C1 segment of cervical spinal cord (tissue), 14 donors: ENCODE measurements at places on chromosomes 12 and 14.

DNA sequence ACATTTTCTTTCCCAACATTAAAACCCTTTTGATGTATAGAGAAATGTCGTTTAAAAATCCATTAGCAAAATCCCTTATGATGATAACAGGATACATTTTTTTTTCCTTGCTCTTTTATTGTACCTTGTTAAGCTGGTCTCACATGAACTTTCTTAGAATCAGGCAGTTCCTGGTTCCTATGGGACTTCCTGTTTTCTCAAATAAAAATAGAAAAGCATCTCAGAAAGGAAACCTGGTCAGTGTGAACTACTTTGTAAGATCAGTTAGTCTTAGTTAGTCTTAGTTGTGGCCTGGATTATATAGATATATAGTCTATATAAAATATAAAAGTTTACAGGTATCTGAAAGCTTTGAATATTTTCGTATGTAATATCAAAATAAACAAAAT, 40.3 kb downstream of the LEMD3 start:
- DNase-seq = no peak

- DNase-seq = no peak
Measured at GRCh38 chr14:70952485-70952884, 45.2 kb downstream of the PCNX1 start.

GRCh38 chr14:68727315-68728047, 65.4 kb downstream of the ZFP36L1 start:
- DNase-seq = no peak

DNA sequence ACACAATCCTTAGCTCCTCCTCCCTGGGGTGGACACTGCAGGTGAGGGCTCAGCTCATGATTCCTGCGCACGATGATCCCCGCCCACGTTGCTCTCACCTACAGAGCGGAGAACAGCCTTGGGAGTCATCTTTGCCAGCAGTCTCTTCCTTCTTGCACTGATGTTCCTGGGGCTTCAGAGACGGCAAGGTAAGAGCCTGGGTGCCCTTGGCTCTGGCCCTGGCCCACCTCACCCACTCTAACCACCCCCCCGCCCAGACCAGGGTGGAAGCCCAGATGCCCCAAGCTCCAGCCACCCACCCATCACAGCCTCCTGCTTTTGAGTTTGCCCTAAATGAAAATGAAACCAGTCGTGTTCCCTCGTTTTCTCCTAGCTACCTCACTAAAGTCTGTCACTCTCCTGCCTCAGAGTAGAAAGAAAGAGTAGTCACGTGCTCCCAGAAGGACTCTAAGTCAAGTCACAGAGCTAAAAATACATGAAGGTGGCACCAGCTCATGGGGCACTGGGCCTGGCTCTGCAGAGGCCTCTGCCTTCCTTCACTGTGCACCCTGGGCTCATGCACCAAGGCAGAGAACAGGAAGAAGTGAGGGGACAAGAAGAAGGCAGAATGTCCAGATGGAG, 9.0 kb downstream of the TAPBPL start:
- no peak for DNase-seq

- no peak for DNase-seq
Measured at GRCh38 chr12:69688471-69689427, 10.4 kb downstream of the BEST3 start.

DNA sequence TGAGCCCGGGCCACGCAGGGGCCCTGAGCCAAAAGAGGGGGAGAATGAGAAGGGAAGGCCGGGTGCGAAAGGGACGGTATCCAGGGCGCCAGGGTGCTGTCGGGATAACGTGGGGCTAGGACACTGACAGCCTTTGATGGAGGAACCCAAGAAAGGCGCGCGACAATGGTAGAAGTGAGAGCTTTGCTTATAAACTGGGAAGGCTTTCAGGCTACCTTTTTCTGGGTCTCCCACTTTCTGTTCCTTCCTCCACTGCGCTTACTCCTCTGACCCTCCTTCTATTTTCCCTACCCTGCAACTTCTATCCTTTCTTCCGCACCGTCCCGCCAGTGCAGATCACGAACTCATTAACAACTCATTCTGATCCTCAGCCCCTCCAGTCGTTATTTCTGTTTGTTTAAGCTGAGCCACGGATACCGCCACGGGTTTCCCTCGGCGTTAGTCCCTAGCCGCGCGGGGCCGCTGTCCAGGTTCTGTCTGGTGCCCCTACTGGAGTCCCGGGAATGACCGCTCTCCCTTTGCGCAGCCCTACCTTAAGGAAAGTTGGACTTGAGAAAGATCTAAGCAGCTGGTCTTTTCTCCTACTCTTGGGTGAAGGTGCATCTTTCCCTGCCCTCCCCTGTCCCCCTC, 3.0 kb downstream of the SSTR1 start:
- DNase-seq = no peak

- DNase-seq = no peak
Measured at GRCh38 chr12:90015228-90015627, 306.6 kb upstream of the ATP2B1 start.

DNA sequence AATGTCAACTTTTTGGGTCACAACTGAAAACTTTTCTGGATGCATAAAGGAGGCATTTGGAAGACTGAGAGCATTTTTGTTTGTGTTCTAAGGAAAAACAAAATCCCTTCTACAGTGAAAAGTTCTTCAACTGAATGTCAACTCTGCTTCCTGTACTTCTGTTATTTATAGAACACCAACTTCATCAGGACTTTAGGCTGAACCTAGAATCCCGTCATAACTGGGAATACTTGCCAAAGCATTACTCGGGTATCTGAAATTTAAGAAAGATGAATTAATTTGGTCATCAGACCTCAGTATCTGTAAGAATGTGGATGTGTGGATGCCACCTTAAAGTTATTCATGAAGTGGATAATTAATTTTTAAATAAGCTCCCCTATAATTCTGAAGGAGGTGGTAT, 73.2 kb downstream of the FERMT2 start:
- DNase-seq = no peak

DNA sequence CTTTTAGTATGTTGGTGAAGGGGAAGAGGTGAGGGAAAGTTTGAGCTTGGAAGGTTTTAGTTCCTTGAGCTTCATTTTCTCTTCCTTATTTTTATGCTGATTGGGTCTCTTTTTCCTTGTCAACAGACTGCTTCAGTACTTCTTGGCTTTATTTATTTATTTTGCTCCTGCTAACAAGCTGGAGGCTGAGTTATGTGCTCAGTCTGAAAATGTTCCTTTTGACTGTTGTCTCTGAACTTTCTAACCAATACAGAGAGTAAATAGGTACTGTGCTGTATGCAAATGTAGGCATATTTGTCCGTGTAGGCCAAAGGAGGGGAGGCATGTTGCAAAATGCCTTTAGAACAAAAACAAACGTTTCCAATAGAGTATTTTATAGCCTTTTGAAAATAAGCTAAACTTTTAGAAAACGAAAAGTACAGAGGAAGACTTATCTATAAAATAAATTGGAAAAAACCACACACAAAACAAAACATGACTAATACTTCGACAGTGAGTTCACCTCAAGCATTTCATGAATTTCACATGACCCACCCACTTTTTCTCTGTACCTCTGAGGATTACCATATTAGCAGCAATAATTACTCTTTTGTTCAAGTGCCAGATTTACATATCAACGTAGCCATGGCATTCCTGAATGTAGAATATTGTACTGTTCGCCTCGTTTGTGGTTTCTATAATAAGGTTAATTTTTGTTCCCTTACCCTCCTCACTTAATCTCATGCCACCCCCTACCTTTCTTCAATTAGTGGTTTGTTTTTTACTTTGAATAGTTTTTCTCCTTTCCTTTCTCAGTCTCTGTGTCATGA, 4.7 kb upstream of the CREBL2 start:
- DNase-seq = no peak

GRCh38 chr14:54168489-54168888, 211.9 kb upstream of the BMP4 start:
- DNase-seq = no peak

DNA sequence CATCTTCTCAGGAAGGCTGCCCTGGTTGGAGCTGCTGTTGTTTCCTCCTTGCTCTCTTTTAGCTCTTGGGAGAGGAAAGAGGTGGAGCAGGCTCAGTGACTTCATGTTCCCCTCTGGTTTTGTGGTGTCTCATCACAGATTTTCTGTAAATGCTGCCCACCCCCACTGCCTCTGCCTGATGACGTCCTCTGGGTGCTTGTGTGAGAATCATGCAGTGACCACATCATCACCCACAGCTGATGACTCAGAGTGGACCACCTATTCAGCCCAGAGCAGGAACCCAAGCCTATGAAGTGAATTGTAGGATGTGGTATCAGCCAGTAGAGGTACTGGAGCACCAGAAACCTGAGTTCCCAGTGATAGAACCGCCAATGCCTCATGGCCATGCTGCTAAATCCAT, at the start of gene GZMB:
Gene GZMB, minus strand, starts transcription at position 33 of the 400 bp plus-strand sequence. Its CDS starts 30 bp downstream, at position 3.
- no peak for DNase-seq

DNA sequence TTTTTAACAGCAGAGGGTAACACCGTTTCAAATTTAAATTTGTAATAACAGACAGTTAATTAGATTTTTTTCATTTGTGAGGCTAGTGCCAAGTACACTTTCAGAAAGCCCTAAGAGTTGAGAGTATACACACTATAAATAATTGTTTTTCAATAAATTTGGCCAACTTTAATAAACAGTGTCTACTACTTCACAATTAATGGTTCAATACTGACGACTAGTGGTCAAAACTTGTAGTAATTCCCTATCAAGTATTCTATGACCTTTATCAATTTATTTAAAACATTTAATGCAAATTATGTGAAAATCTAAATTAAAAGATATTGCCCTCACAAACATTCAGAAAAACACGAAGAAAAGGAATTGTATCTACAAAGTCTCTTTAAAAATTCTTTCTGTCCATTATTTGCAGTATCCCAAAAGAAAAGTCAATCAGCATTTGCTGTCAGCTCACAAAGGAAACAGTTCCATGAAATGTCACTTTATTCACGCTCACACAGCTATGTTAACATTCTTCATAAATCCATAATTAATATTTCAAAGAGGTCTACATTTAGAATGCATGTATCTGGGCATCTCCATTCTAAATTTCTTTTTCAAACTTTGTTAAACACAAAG, 91.2 kb downstream of the CEP128 start:
- no peak for DNase-seq

- DNase-seq = no peak
Measured at GRCh38 chr12:120668091-120668867, 18.7 kb upstream of the MLEC start.

GRCh38 chr12:124073356-124074035, 100.5 kb downstream of the ZNF664 start:
- no peak for DNase-seq

GRCh38 chr14:93064411-93065271, 51.1 kb downstream of the ITPK1 start:
- DNase-seq = no peak

GRCh38 chr12:100031836-100032235, 47.1 kb upstream of the ANKS1B start:
- no peak for DNase-seq

DNA sequence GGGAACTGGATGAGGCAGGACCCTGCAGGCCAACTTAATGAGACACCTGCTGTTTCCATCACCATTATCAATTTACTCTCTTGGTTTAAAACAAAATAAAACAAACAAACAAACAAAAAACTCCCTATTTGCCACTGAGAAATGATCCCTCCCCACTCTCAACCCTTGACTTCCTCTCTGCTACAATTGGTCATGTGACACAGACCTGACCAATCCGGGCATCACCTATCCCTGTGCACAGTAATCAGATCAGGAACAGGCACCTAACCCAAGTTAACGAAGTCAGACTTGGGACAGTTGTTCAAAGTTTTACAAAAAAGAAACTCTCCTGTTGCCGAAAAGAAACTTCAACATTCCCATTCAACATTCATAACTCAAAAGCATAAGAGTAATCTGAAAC, 58.4 kb downstream of the NELL2 start:
- DNase-seq = no peak

GRCh38 chr12:81245458-81245857, 167.6 kb downstream of the ACSS3 start:
- DNase-seq = no peak

- no peak for DNase-seq
Measured at GRCh38 chr14:70069186-70069585, 119.6 kb downstream of the SLC8A3 start.

GRCh38 chr12:29025937-29026336, 123.1 kb upstream of the FAR2 start:
- DNase-seq = no peak

GRCh38 chr12:13425766-13426165, 229.2 kb downstream of the EMP1 start:
- no peak for DNase-seq

DNA sequence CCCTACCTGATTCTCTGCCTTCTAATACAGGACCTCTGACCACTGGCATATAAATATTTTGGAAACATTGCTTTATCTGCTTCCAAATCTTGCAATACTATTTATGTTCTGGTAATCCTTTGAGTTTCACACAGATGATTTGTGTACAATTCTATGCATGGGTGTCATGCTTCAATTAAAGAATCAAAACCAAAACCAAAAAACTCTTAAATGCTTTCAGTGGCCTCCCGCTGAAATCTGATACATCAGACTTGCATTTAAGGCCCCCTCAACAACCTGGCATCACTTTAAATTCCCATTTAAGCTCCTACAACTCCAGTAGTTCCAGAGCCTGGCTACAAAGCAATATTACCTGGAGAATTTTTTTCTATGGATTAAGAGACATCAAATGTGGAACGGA, 221.7 kb upstream of the NAV3 start:
- no peak for DNase-seq

GRCh38 chr12:121520586-121521086, 60.2 kb downstream of the KDM2B start:
- DNase-seq = no peak

DNA sequence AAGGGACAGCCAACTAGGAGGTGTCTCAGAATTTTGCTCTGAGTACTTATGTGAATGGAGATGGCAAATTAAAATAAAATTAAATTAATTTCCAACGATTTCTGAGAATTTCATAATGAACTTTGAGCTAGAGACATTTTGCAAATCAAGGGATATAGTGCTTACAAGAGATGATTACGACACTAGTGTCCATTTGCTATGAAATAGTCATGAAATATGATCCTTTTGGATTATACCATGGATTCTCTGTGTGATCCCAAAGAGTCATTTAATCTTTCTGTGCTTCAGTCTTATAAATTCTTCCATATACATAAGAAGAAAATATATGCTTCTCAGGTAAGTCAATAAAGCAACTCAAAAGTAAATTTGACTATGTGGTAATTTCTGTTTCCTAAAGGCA, 240.6 kb downstream of the SLC25A21 start:
- no peak for DNase-seq

- no peak for DNase-seq
Measured at GRCh38 chr14:87784386-87784785, 208.6 kb downstream of the GALC start.

DNA sequence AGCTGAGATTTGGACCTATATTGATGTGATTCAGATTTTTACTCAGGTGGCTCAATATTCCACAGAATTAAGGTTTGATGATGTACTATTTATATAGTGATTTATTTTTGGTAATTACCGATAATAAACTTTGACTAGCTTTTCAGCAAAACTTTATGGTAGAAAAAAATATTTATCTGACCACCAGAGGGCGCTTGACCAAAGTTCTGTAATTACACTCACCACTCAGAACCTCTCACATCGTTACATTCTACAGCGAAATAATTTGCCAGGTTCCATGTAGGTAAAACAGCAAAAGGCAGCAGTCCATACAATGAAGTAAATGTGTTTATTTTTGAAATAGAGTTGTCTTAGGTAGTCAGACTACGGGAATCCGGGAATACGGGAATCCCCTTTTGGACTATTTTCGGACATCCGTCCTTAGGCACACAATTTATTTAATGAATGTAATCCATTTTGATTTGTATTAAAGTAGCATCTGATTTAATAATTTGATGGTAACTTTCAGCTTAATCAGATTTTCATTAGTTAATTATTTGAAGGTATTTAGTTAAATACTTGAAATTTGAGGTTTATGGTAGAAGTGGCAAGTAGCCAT, 143.0 kb upstream of the DDHD1 start:
- DNase-seq = peak; percentile 22

- no peak for DNase-seq
Measured at GRCh38 chr14:75910048-75910447, 71.7 kb downstream of the TGFB3 start.
